Fibroblast of lung (primary cell): ENCODE measurements at places on chromosomes 3 and 15. TPM values are rescaled to one million over a fixed set of nuclear protein-coding genes. Genes with fewer than 3 reads are reported as not detected.
A peak's percentile ranks its signal among the peaks of the same experiment; 100 is the strongest.

- DNase-seq: peak; percentile 53
Observed at GRCh38 chr15:40290918-40291574, 8.2 kb upstream of the ANKRD63 start.

The HYKK gene
- 2.0 and 2.6 TPM in 2 replicates for total RNA-seq

DNA sequence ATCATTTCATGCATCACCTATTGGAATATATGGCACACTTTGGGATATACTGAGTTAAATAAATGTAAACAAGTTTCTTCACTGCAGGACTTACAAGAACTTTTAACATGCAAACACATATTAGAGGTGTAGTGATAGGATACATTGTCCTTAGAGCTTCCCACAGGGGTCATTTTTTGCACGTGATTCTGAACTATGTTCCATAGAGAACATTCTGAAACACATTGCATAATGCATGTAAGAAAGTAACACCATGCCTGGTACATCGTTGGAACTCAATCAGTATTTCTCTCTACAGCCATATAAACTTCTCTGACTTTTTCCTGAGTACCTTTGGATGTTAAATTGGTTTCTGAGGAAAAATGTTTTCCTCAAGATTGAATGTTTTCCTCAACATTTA, 28.3 kb downstream of the MRAS start:
- no peak for DNase-seq

DNA sequence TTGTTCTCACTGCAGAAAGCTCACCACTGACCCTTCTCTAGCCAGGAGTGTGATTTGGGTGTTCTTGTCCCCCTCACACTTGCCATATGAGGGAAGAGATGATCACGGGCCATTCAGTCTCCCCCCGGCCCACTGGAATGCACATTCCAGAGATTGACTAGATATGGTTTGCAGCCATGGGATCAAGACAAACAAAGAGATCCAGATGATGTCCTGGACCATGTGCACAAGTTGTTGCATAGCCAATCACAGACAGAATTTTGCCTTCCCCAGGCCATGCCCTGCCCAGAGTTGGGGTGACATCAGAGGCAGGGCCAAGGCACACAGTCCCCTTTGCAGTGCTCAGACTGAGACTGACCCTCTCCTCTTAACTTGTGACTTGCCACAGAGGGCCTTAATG, 14.8 kb downstream of the MUC13 start:
- DNase-seq: no peak

DNA sequence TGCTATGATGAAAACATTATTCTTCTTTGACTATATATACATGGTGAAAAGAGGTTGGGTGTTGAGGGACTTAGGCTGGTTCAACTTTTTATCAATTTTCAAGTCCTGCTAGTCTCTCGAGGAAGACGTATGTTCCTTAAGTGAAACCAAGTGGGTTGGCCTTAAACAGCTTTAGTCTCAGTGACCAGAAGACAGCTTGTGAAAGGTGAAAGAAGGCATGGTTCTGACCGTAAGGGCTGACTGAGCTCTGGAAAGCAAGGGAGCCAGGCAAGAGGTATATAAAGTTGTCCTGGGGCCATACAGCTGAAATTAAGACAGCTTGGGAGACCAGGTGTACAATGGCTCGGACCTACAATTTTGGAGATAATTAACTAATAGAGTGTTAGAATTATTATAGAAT, 128.9 kb upstream of the TP63 start:
- DNase-seq: no peak

The ANKRD34C gene
- total RNA-seq: not detected in 2 replicates

- no peak for DNase-seq
Observed at GRCh38 chr3:173301647-173302046, 95.9 kb upstream of the NLGN1 start.

GRCh38 chr3:71951361-71951760, 166.4 kb upstream of the PROK2 start:
- no peak for DNase-seq

DNA sequence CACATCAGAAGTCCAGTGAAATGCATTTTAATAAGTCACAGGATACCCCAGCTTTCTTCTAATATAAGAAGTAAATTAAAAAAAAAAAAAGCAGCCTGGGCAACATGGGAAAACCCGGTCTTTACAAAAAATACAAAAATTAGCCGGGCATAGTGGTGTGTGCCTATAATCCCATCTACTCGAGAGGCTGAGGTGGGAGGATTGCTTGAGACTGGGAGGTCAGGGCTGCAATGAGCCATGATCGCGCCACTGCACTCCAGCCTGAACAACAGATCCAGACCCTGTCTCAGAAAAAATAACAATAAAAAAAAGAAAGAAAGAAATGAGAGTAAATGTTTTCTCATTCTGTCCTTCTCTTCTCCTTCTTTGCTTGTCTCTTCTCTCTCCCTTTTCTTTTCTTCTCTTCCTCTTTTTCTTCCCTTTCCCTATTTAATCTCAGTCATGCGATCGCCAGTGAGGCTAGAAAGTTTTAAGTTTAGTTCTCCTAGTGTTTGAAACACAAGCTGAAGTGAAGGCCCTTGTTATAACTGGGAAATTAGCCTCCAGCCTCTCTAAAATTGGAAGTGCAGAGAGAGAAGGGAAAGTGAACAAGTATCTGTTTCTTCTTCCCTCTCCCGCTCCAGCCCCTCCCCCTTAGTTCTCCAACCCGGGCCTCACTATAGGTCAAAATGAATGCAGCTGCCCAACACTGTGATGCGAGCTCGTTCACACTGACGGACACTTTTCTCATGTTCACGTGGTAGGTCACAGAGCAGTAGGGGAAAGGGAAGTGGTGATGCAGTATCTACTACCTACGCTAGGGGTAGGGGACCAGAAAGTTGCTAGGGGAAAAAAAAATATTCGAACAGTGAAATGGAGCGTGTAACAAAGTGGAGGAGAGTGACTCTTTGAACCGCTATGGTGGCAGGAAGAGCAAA, 23.5 kb upstream of the TSC22D2 start:
- DNase-seq: peak; percentile 58

GRCh38 chr3:140428380-140428779, 249.5 kb upstream of the TRIM42 start:
- DNase-seq: no peak

The ALS2CL gene
- total RNA-seq: 3.3 and 19.7 TPM in 2 replicates

The CRBN gene
- 67.4 and 87.1 TPM in 2 replicates for total RNA-seq

GRCh38 chr3:53688989-53689388, 157.2 kb downstream of the CHDH start:
- no peak for DNase-seq

GRCh38 chr15:85886309-85886811, 91.6 kb upstream of the KLHL25 start:
- DNase-seq: no peak

GRCh38 chr3:86382556-86382955, 608.4 kb downstream of the VGLL3 start:
- DNase-seq: no peak

The MED12L gene
- 4.3 and 4.9 TPM in 2 replicates for total RNA-seq

GRCh38 chr3:130256821-130257340, 88.6 kb upstream of the COL6A5 start:
- DNase-seq: no peak

DNA sequence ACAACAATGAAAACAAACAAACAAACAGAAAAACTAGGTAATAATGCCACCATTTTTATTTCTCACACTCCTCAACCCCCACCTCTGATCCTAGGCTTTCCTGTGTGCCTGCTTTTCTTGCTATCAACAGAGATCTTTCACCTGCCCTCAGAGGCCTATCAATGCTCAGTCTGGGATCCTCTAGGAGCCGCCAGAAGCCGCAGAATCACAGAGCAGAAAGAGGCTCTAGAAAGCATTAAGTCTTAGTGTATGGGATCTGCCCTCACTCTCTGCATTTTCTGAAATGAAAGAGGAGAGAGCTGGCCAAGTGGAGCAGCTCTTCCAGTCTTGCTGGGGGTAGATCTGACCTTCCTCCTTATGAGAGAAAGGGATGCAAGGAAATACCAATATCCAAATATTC, 306.8 kb downstream of the TUSC7 start:
- no peak for DNase-seq

DNA sequence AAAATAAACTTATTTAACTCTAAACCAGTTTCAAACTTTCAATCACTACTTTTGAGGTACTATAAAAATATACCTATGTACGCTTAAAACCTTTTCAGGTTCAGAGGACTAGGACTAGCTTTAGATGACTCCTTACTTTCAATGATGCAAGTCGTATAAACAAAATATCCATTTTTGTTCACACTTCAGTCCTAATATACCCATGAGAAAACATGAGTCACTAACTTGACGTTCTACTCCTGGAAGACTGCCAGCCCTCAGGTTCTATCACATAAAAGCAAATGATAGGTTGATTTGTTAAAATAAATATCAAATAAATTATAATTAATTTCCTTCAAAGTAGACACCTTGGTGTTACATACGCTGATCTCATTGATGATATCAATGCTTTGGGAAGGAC, 10.6 kb upstream of the P3H2 start:
- peak; percentile 79 for DNase-seq

The CPNE9 gene
- under 0.01 TPM in 1 of 2 replicates, not detected in the other for total RNA-seq

DNA sequence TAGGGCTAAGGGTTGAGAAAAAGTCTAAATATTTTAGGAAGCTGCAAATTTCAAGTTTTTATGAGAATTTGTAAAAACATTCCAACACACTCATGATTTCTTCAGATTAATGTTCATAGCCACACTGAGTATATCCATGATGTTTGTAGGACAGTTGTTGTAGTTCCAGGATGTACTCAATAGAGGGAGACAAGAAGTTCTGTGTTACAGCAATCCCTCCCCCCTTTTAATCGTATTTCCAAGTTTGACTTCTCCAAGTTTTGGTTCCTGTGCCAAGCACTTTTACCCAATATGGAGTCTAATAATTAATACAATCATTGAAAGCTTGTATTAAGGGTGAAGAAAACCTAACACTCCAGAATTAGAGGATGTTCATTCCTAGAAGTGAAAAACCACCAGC, 143.4 kb downstream of the FEZF2 start:
- peak; percentile 14 for DNase-seq

GRCh38 chr3:43855674-43856299, 165.0 kb downstream of the ABHD5 start:
- peak; percentile 46 for DNase-seq

DNA sequence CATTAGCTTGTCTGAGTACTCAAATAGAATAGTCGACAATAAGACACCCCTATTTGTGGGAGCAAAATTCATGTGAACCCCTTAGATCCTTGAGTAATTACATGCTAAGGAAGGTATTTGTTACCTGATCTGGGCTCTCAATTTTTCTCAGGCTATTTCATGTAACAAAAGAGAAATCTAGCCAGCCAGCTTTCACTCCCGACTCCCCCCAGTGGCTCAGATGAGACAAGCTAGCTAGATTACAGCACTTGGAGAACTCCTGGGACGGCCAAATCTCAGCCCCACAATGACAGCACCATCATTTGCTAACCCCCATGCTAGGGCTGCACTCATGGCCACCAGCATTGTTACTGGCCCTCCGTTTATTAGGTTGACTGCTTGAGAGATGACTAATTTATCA, 41.3 kb downstream of the GLDN start:
- peak; percentile 39 for DNase-seq

DNA sequence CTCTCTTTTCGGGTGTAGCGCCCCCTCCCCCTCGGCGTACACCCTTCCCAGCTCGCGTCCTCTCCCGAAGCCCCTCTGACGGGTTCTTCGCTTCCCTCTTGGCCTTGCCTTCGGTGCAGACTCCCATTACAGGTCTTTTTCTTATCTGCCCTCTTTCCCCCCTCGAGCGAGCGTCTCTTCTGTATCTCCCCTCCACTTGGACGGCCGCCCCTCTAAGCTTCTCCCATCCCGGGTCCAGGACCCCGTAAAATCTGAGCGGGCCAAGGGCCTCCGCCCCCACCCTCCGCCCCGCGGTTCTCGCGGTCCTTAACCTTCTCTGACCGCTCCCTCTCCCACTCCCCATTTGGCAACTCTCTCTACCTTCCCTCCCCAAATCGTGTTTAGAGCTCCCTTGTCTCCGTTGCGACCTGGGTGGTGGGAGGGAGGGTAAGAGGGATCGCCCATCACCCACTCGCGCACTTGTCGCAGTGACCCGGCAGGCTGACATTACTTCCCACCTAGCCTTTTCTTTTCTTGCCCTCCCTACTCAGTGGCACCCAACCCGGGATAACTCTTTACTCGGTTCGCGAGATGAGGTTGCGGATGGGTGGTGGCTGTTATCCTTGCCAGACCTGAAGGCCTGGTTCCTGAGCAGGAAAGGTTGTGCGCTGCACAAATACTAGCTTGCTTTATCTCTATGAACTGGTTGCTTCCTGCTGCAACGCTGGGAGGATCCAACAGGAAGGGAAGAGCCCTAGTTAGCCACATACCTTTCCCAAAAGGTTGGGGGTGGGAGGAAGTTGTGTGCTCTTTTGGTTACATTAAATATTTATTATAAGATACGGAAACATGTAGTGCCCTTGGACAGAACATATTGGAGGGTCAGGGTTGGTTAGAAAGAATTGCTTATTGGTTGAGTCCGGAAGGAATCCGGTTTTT, 922 bp downstream of the RAB11A start:
- DNase-seq: peak; percentile 38

DNA sequence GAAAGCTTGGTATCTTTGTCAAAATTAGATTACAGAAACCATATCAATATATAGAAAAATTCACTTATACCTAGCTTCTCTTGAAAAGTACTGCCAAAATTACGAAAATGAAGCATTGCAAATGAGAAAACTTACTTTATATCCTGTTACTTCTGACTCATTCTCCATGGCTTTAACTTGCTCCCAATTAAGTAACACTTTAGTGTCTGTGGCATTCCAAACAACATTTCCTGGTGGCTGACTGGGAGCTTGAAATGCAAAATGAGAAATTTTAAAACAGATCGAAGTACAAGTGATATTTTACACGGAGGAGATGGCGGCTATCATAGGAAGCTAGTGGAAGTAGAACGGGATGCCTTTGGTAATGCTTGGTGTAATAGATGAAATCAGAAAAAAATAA, 347.3 kb downstream of the CNTN3 start:
- DNase-seq: no peak

The GOLGA6A gene
- total RNA-seq: under 0.01 TPM in 1 of 2 replicates, not detected in the other
